ENCODE measurements at places on chromosomes 6 and 20. TPM values are rescaled to one million over a fixed set of nuclear protein-coding genes. Genes with fewer than 3 reads are reported as not detected.

DNA sequence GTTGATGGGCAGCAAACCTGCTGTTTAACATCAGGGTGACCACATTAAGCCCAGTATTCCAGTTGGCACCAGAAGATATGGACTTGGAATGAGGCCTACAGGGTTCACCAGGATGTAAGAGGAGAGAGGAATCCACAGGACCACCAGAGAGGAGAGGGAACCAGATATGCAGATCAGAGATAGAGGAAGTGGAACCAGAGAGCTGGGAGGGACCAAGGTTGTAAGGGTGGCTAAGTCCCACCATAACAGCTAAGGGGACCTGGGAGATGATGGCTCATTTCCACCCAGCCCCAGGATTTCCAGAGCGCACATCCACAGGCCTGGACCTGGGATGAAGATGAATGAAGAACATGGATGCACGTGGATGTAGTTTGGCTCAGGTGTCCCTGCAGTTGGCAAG lies 11.1 kb downstream of the BTN2A1 start:
- no peak for DNase-seq

- DNase-seq: no peak
Measured at GRCh38 chr20:44502968-44503367, 18.9 kb downstream of the SERINC3 start.

GRCh38 chr20:17407550-17407949 lies 123.6 kb downstream of the BFSP1 start:
- no peak for DNase-seq

GRCh38 chr6:44138717-44139350 lies 11.5 kb downstream of the TMEM63B start:
- no peak for DNase-seq

DNA sequence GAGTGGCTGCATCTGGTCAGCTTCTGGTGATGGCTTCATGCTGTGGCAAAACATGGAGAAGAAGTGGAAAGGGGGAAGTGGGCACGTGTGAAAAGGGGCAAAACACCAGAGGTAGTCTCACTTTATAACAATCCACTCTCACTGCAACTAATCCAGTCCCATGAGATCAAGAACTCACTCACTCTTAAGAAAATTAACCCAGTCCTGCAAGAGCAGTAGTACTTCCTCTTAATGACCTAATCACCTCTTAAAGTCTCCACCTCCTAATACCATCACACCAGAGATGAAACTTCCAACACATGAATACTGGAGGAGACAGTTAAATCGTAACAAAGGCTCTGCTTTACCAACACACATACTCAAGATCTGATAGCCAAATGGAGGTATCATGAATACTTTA lies 152.6 kb downstream of the THEMIS start:
- DNase-seq: no peak

- no peak for DNase-seq
Measured at GRCh38 chr6:13273931-13274706, 54.2 kb downstream of the TBC1D7 start.

DNA sequence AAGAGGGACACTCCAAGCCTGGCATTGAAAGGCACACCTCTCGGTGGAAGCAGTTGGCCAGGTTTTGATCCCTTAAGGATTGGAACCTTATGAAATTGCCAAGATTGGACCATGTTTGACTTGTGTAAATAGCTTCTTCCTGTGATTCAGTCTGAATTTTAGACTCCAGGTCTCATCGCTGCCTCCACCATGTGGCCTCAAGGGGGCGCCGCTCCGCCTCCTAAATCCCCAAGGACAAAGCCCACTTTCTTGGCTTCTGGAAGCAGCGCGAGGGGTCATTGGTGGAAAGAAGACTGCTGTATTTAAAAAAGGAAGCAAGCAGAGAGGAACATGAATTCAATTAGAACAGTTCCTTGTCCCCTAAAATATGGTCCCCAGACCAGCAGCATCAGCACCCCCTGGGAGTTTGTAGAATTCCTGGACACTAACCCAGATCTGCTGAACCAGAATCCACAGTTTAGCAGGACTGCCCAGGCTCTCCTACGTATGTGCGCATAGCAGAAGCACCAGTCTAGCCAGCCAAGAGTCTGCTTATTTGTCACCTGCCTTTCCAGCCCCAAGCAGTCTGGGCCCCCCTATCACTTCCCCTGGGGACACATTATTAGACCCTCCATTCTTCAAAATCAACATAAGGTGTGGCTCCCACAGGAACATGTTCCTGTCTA lies 108.5 kb downstream of the LY86 start:
- peak; percentile 92 for DNase-seq

GRCh38 chr6:131724114-131724513 lies 13.3 kb upstream of the CTAGE9 start:
- DNase-seq: no peak

- no peak for DNase-seq
Measured at GRCh38 chr6:120447605-120448004, 886.7 kb downstream of the TBC1D32 start.

DNA sequence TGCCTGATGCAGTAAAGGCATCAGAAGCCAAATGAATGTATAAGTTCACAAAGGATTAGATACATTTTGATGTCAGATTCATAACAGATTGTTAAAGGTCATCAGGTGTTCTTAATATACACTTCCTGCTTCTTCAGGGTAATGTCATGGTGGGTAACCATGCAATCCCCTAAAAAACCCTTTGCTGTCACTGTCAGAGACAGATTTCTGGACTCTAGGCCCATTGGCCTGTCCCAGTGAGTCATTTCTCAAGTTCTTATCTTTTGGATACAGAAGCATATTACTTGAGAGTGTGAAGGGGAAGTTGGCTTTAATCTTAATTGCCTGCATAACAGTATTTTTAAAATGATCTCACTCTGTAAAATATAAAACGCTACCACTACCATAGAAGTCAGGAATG lies 895.6 kb upstream of the MAP3K7 start:
- no peak for DNase-seq

DNA sequence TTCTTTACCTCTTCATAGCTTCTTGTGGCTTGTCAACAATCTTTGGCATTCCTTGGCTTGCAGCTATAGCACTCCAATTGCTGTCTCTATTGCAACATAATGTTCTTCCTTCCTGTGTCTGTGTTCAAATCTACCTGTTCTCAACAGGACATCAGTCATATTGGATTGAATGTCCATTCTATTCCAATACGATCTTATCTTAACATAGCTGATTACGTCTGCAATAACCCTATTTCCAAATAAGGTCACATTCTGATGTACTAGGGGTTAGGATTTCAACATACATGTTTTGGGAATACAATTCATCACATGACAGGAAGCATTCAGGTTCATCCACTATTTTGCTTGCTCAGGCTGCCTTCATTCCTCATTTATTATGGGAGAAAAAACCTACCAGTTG lies 684.4 kb upstream of the CITED2 start:
- DNase-seq: no peak

DNA sequence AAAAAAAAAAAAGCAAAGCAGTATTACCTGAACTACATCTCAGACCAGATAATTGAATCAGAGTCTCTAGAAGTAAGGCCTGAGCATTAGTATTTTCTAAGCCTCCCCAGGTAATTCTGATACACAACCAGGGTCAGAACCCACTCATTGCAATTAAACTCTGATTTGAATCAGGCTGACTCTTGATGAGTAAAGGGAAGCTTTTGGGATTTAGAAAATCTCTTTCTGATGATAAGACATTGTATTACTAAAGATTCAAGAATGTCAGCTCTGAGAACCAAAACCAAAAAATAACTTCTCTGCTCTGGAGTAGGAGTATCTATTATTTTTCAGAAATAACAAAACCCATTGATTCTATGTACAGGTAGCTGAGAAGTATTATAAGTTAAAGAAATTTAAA lies 100.1 kb upstream of the COL21A1 start:
- no peak for DNase-seq

MATN4 gene
- total RNA-seq: 0.20 TPM

CCN5 gene
- not detected for total RNA-seq
